ENCODE measurements at places on chromosomes 11 and 22. TPM values are rescaled to one million over a fixed set of nuclear protein-coding genes. Genes with fewer than 3 reads are reported as not detected.

The CRYBA4 gene
- not detected for polyA plus RNA-seq

The PYGM gene
- polyA plus RNA-seq, result 8.7 TPM

The SAAL1 gene
- polyA plus RNA-seq, result 7.3 TPM

The DDI1 gene
- polyA plus RNA-seq, result not detected

The TMPRSS6 gene
- 0.07 TPM for polyA plus RNA-seq

The CSF2RB gene
- 8.6 TPM for polyA plus RNA-seq

The OR51B2 gene
- not detected for polyA plus RNA-seq

The TRPT1 gene
- 61.3 TPM for polyA plus RNA-seq

The PAMR1 gene
- 14.6 TPM for polyA plus RNA-seq

The BAIAP2L2 gene
- polyA plus RNA-seq, result 1.2 TPM

The ASRGL1 gene
- 9.0 TPM for polyA plus RNA-seq

The PLEKHA7 gene
- 18.7 TPM for polyA plus RNA-seq

The TRIM29 gene
- polyA plus RNA-seq, result 1.8 TPM

The CCDC34 gene
- 3.6 TPM for polyA plus RNA-seq

The GPHA2 gene
- not detected for polyA plus RNA-seq

The RNF215 gene
- polyA plus RNA-seq, result 11.2 TPM

The OR5B21 gene
- not detected for polyA plus RNA-seq

The XKR3 gene
- polyA plus RNA-seq, result not detected

The BTBD18 gene
- polyA plus RNA-seq, result not detected

The SCGB1C1 gene
- 0.40 TPM for polyA plus RNA-seq

The PIK3IP1 gene
- 11.6 TPM for polyA plus RNA-seq

The KCNK4 gene
- polyA plus RNA-seq, result not detected

The TRIM51 gene
- polyA plus RNA-seq, result not detected

The SCUBE2 gene
- polyA plus RNA-seq, result 72.2 TPM

The ANO3 gene
- 0.11 TPM for polyA plus RNA-seq

The CARD16 gene
- 3.3 TPM for polyA plus RNA-seq

The SLC5A4 gene
- 0.25 TPM for polyA plus RNA-seq

The OR5A2 gene
- not detected for polyA plus RNA-seq

The USP35 gene
- 3.3 TPM for polyA plus RNA-seq

The OR4A16 gene
- not detected for polyA plus RNA-seq

The LGALS1 gene
- 418 TPM for polyA plus RNA-seq

The OR8J1 gene
- polyA plus RNA-seq, result not detected

The VPS37C gene
- 14.2 TPM for polyA plus RNA-seq

The LIPT2 gene
- polyA plus RNA-seq, result 2.2 TPM

The B4GAT1 gene
- 19.9 TPM for polyA plus RNA-seq

The OSM gene
- polyA plus RNA-seq, result 14.7 TPM

The SLC17A6 gene
- polyA plus RNA-seq, result not detected

The SLC37A2 gene
- 0.64 TPM for polyA plus RNA-seq

The RIMBP3B gene
- polyA plus RNA-seq, result 0.08 TPM

The RAB3IL1 gene
- polyA plus RNA-seq, result 16.4 TPM

The MYBPC3 gene
- 0.68 TPM for polyA plus RNA-seq

The CARD18 gene
- polyA plus RNA-seq, result not detected

The SIAE gene
- polyA plus RNA-seq, result 13.8 TPM

The SELENOM gene
- polyA plus RNA-seq, result 338 TPM

The PTPRCAP gene
- 2.9 TPM for polyA plus RNA-seq

The SLC22A9 gene
- not detected for polyA plus RNA-seq

The CHEK1 gene
- polyA plus RNA-seq, result 0.91 TPM

The TSKU gene
- 67.9 TPM for polyA plus RNA-seq

The MS4A15 gene
- polyA plus RNA-seq, result not detected

The RTN3 gene
- polyA plus RNA-seq, result 196 TPM
